ENCODE measurements at places on chromosomes 1 and 21.

DNA sequence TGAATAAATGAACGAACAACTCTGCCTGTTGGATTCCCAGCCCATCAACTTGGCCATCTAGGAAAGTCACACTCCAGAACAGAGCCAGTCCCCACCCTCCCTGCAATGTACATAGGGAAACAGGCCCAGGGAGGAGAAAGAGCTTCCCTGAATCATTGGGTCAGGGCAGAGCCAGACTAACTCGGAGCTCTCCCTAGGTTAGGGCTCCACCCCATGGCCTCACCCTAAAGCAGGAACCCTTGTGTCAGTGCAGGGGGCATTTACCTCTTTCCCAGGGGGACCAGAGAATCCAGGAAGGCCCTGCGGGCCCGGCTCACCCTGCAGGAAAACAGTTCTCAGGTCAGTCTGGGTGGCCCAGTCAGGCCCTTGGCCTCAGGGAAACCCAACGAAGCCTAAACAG is 11.6 kb downstream of the COL9A2 start:
- no peak for DNase-seq

GRCh38 chr1:10866321-10867093 is 70.1 kb upstream of the CASZ1 start:
- DNase-seq: peak; percentile 16

GRCh38 chr1:10625554-10625953 is 150.8 kb downstream of the PEX14 start:
- DNase-seq: no peak

GRCh38 chr1:156711011-156711817 is 5.8 kb upstream of the CRABP2 start:
- DNase-seq: no peak

DNA sequence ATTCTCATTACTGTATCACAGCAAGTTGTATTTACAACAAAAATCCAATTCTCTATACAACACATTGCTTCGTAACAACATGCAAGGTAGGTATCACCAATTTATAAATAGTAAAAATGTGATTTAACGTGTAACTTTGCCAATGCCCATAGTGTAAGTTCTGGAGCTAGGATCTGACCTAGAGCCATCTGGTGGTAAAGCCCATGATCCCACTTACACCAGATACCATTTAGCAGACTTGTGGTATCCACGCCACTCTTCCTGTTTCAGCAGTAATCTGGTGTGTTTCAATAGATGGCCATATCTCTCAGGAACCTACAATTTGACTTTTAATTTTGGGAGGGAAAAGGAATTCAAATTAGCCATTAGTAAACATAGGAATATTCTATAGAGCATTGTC is 10.2 kb downstream of the SETSIP start:
- DNase-seq: no peak

GRCh38 chr1:166083887-166084286 is 82.9 kb downstream of the FAM78B start:
- no peak for DNase-seq

- no peak for DNase-seq
Observed at GRCh38 chr1:180908074-180908765, 4.5 kb upstream of the KIAA1614 start.

GRCh38 chr1:39835935-39836594 is 47.2 kb downstream of the TRIT1 start:
- DNase-seq: no peak

- DNase-seq: no peak
Observed at GRCh38 chr1:177909416-177909815, 60.4 kb downstream of the SEC16B start.

- DNase-seq: peak; percentile 10
Observed at GRCh38 chr1:89631816-89632656, 884 bp upstream of the LRRC8C start.

GRCh38 chr1:167935216-167936067 is 1.0 kb upstream of the DCAF6 start:
- DNase-seq: peak; percentile 55

DNA sequence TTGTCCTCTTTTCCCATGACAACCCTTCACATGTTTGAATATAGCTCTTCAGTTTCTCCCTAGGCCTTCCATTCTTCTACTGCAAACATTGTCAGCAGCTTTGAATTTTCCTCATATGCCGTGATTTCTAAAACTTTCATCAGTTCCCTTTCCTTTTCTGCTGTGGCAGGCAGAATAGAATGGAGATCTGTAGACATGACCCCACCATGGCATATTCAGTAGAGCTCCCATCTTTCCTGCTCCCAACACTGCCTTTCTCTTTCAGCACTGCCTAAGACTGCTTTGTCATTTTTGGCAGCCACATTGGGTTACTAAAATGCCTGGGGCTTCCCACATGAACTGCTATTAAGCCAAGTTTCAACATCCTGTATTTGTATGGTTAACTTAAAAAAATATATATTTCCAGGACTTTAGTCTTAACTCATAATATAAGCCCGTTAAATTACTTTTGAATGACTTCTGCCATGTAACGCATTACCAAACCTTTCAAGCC is 60.9 kb downstream of the TBX19 start:
- no peak for DNase-seq

- no peak for DNase-seq
Observed at GRCh38 chr1:31364561-31365250, 8.2 kb downstream of the FABP3 start.

DNA sequence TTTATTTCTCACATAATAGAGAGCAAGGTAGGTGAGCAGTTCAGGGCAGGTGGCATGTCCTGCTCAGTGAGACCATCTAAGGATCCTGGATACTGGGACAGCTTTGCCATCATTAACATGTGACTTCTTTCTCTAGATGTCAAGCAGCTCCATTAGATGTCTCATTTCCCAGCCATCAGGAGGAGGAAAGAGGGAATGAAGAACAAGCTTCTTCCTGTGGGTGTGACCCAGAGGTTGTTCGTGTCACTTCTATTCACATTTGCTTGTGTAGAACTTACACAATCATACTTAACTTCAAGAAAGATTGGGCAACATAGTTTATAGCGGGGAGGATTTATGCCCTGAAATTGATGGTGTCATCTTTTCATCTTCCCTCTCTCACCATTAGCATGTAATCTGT is 169.2 kb upstream of the B3GALT2 start:
- DNase-seq: no peak

GRCh38 chr1:225845571-225846259 is 35.8 kb downstream of the EPHX1 start:
- DNase-seq: peak; percentile 74

- no peak for DNase-seq
Observed at GRCh38 chr1:68294367-68295066, 62.2 kb upstream of the WLS start.

GRCh38 chr1:114224196-114224907 is 70.7 kb upstream of the SYT6 start:
- DNase-seq: no peak
